ENCODE measurements at places on chromosomes 4 and X. TPM values are rescaled to one million over a fixed set of nuclear protein-coding genes. Genes with fewer than 3 reads are reported as not detected.
A peak's percentile ranks its signal among the peaks of the same experiment; 100 is the strongest.

Gene USP53
- 8.4 TPM for polyA plus RNA-seq

DNA sequence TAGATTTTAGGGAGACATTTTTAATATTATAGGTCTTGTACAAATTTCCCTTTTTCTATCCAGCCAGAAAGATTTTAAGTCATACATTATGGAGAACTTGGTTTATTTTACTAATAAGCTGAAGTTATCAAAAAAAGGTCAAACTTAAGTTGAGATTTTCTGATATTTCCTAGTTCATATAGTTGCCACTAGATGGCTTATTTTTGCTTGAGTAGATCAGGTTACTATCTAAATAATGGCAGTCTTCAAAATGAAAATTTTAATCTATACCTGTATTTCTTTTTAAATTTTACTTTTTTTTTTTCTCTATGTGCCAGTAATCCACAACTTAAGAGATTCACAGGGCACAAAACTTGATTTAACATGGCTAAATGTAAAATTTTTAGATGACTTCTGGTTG is 52.3 kb downstream of the USP9X start:
- no peaks in the 10 kb centered on the region for H3K27me3 ChIP-seq
- peaks cover 15% of the 10 kb centered on the region for H3K36me3 ChIP-seq
- no peak overlapping the region for H3K4me3 ChIP-seq
- DNase-seq = no peak
- no peak overlapping the region for H3K27ac ChIP-seq
- H3K4me1 ChIP-seq = no peaks in the 10 kb centered on the region

GRCh38 chr4:72969976-72970375 is 99.5 kb downstream of the COX18 start:
- H3K4me3 ChIP-seq = no peak overlapping the region
- H3K36me3 ChIP-seq = no peaks in the 10 kb centered on the region
- no peak overlapping the region for H3K27ac ChIP-seq
- H3K4me1 ChIP-seq = no peaks in the 10 kb centered on the region
- H3K27me3 ChIP-seq = no peaks in the 10 kb centered on the region
- DNase-seq = no peak

DNA sequence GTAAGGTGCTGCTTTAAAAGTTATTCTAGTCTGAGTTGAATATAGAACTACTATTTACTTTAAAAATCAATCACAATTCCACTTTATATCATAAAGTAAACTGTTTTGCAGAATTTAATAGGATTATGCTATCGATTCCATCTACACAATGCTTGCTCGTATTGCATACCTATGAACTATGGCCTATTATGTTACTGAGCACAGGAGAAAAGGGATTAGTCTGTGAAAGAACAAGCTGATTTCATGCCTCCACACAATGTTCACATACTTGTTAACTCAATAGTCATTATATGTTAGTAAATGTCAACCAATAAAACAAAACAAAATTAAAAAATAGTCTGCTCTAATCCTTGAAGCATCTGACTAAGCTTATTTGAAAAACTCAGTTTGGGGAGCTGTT is 223.6 kb downstream of the PCDH10 start:
- DNase-seq = no peak
- no peak overlapping the region for H3K4me3 ChIP-seq
- no peak overlapping the region for H3K27ac ChIP-seq
- H3K4me1 ChIP-seq = no peaks in the 10 kb centered on the region

Gene SPATA18
- 5.9 TPM for polyA plus RNA-seq

DNA sequence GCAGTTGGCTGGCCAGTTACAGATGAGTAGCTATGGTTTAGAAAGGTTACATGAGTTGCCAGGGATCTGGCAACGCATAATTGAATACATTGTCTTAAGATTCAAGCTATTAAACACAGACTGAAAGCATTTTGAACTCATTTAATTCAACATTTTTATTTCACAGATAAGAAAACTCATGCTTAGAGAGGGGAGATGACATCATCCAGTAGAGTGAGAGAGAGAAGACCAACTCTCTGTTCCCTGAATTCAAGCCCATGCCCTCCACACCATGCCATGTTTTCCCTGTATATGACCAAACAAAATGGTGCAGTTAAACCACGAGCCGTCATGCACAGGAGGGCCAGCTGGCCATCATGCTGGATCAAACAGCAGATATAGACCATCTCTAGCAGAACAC is 22.6 kb downstream of the SNCA start:
- H3K4me1 ChIP-seq = no peaks in the 10 kb centered on the region
- DNase-seq = no peak
- no peaks in the 10 kb centered on the region for H3K27me3 ChIP-seq
- H3K4me3 ChIP-seq = no peak overlapping the region

- DNase-seq = no peak
- H3K36me3 ChIP-seq = no peaks in the 10 kb centered on the region
- no peak overlapping the region for H3K27ac ChIP-seq
- H3K4me1 ChIP-seq = no peaks in the 10 kb centered on the region
These were observed 56.3 kb upstream of the LNX1 start for GRCh38 chr4:53647547-53647946.

GRCh38 chrX:30693999-30694650 is 40.9 kb downstream of the GK start:
- no peaks in the 10 kb centered on the region for H3K36me3 ChIP-seq
- no peak overlapping the region for H3K4me3 ChIP-seq
- no peak for DNase-seq
- peaks cover under 1% of the 10 kb centered on the region for H3K27me3 ChIP-seq
- H3K27ac ChIP-seq = no peak overlapping the region

DNA sequence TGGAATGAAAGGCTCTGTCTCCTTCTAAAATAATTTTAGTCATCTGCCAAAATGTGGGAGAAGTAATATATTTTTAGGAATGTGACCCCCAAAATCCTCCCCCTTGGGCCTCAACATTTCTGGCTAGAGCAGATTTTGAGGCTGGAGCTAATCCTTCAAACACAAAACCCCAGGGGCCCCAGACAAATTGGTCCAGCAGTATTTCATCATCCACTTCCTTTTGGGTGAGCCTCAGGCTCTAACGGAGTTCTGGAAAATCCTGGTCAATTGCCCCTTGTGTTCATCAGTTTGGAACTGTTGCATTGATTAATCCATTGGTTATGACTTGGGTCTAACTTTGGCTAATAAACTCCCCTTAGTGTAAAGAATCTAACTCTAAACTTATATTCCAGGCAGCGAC is 67.4 kb upstream of the PCDH19 start:
- no peaks in the 10 kb centered on the region for H3K27me3 ChIP-seq
- no peaks in the 10 kb centered on the region for H3K36me3 ChIP-seq

DNA sequence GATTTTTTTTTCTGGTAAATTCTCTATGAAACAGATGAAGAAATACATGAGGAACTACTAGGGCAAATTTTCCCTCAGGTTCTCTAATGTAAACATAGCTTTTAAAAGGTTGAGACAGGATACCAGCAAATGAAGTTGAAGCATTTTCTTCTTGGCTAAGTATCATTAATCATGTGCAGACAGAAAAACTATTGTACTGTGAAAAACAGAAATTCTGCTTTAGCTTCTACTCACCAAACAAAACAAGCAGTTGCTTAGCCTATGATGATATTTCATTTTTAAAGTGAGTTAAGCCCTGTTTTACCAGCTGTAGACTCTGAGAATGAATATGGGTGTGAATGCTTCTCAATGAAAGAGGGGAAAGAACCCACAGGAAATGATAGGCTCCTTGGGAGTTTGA is 358.9 kb downstream of the TRAM1L1 start:
- H3K27ac ChIP-seq = no peak overlapping the region
- H3K4me1 ChIP-seq = no peaks in the 10 kb centered on the region
- peak; percentile 11 for DNase-seq
- no peaks in the 10 kb centered on the region for H3K36me3 ChIP-seq
- no peaks in the 10 kb centered on the region for H3K27me3 ChIP-seq
- no peak overlapping the region for H3K4me3 ChIP-seq

DNA sequence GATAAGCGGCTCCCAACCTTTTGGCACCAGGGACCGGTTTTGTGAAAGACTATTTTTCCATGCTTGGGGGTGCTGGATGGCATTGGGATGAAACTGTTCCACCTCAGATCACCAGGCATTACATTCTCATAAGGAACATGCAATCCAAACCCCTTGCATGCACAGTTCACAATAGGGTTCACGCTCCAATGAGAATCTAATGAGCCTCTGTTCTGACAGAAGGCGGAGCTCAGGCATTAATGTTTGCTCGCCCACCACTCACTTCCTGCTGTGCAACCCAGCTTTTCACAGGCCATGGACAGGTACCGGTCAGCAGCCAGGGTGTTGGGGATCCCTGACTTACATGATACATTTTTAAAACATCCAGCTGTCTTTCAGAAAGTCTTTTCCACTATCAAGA is 187.3 kb downstream of the SLC39A8 start:
- no peak overlapping the region for H3K4me3 ChIP-seq
- DNase-seq = no peak
- no peaks in the 10 kb centered on the region for H3K27me3 ChIP-seq

Measured in kidney (tissue), 22 donors.